ENCODE measurements at places on chromosomes 7 and 10. TPM values are rescaled to one million over a fixed set of nuclear protein-coding genes. Genes with fewer than 3 reads are reported as not detected.

PVRIG gene
- total RNA-seq = 1.1 TPM

GRCh38 chr10:69470463-69471384 is 19.5 kb downstream of the TSPAN15 start:
- DNase-seq = no peak
- H3K4me3 ChIP-seq = no peak overlapping the region
- peaks cover 46% of the 10 kb centered on the region for H3K4me1 ChIP-seq
- no peaks in the 10 kb centered on the region for H3K36me3 ChIP-seq
- H3K27ac ChIP-seq = no peak overlapping the region

GRCh38 chr10:70052462-70053217 is at the start of gene MACROH2A2:
TSS of gene MACROH2A2 (plus strand) at chr10:70052846. CDS start at chr10:70075659, 22,813 bp downstream.
- H3K4me3 ChIP-seq = no peak within 1 kb of the TSS
- H3K27ac ChIP-seq = no peak within 1 kb of the TSS
- H3K36me3 ChIP-seq = no peaks in the 10 kb centered on the region
- no peaks in the 10 kb centered on the region for H3K4me1 ChIP-seq
- no peak for DNase-seq

FOXP2 gene
- 4.3 TPM for total RNA-seq

- peaks cover 45% of the 10 kb centered on the region for H3K36me3 ChIP-seq
- H3K27me3 ChIP-seq = no peaks in the 10 kb centered on the region
- no peak for DNase-seq
- H3K27ac ChIP-seq = peak overlapping the region; percentile 86
These were observed 56.7 kb downstream of the EGFR start for GRCh38 chr7:55075464-55076021.

DNA sequence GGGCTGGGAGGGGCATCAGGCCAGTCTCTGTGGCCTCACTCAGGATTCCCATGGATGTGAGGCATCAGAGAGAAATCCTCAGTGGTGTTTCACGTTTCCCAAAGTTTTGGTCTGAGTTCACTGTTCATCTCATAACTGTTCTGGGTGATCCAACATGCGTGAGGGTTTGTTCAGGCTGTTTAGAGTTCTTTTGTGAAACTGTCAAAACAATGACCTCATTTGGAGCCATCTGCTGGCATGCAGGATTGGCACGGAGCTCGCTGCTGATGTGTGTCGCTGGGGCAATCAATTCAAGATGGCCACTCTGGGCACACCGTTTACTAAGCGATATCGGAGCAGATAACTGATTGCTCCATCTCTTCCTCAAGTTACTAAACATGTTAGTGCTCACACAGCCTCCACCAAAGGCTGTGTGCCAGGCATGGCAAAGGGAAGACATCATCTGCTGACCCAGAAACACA is 365.6 kb downstream of the WDR11 start:
- H3K27me3 ChIP-seq = no peaks in the 10 kb centered on the region
- H3K4me3 ChIP-seq = no peak overlapping the region

DNA sequence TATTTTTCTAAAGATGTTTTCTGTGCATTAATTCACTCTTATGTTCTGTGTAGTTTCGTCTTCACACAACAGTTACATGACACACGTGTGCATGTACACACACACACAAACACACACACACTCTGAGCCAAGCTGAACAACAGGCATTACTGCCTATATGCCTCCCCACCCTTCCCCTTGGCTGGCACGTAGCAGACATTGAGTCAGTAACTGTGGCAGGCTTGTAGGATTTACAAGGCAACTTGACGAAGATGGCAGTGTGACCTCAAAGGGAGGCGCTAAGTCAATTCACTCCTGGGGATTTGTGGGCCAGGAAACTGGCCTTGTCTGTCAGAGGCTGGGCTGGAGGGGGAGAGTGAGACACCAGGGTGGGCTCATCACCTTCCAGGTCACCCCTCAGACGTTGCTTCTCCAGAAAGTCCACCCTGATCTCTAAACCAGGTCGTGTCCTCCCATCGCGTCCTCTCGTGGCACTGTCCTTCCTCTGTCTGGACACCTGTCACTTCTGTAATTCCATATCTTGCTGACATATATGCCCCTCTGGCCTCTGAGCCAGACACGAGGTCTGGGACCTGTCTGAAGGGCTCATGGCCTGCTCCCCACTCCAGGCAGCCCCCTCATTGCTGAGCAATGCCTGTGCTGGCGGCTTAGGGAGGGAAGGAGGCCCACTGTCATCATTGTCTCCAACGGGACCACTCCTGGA is 41.1 kb upstream of the INPP5A start:
- H3K27ac ChIP-seq = no peak overlapping the region
- peaks cover 18% of the 10 kb centered on the region for H3K27me3 ChIP-seq
- no peak for DNase-seq
- H3K4me1 ChIP-seq = no peaks in the 10 kb centered on the region

IQUB gene
- total RNA-seq = 0.33 TPM

GRCh38 chr10:6706725-6707124 is 126.6 kb upstream of the PRKCQ start:
- H3K27me3 ChIP-seq = no peaks in the 10 kb centered on the region
- H3K4me3 ChIP-seq = no peak overlapping the region
- no peak overlapping the region for H3K27ac ChIP-seq
- no peaks in the 10 kb centered on the region for H3K4me1 ChIP-seq

LMOD2 gene
- total RNA-seq = not detected

AIFM2 gene
- 40.3 TPM for total RNA-seq

GRCh38 chr7:70189776-70190175 is 591.5 kb downstream of the AUTS2 start:
- no peaks in the 10 kb centered on the region for H3K36me3 ChIP-seq
- DNase-seq = no peak
- H3K4me1 ChIP-seq = no peaks in the 10 kb centered on the region
- no peak overlapping the region for H3K4me3 ChIP-seq
- H3K27ac ChIP-seq = no peak overlapping the region
- H3K27me3 ChIP-seq = no peaks in the 10 kb centered on the region

GRCh38 chr10:31116226-31116625 is 84.6 kb upstream of the ZNF438 start:
- no peaks in the 10 kb centered on the region for H3K27me3 ChIP-seq
- no peaks in the 10 kb centered on the region for H3K36me3 ChIP-seq
- H3K4me3 ChIP-seq = no peak overlapping the region

CHPF2 gene
- 47.4 TPM for total RNA-seq

Measured in PC-9 (cell line).